ENCODE measurements at places on chromosomes 4 and X.

- DNase-seq, result no peak
These were observed 173.2 kb upstream of the TECRL start for GRCh38 chr4:64582492-64582891.

- no peak for DNase-seq
These were observed 199.0 kb downstream of the GPC3 start for GRCh38 chrX:133786382-133786781.

GRCh38 chrX:18045436-18045835, 175.2 kb downstream of the BEND2 start:
- DNase-seq, result no peak

DNA sequence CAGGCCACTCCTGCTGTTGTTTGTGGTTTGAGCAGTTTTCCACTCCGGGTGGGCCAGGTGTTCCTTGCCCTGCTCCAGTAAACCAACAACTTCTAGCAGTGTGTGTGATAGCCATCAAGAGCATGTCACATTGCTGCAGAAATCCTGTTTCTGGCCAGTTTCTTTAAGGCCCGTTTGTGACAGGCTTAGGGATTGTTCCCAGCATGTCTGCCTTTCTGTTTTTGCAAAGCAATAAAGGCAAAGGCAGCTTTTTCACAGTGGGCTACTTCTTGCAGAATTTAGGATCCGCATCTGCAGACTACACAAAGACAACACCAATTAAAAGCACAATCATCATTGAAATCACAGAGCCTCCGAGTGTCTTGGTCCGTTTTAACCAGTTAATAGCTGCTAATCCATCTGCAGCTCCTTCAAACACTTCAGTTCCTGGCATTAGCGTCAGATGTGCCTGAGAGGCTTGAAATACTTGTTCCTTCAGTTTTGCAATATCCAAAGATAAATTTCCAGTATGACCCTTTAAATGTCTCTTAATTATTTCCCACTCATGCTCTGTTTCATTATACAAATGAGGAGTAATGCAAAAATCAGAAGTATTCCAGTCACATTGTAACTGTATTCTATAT, 65.1 kb downstream of the ADAM29 start:
- DNase-seq, result no peak

DNA sequence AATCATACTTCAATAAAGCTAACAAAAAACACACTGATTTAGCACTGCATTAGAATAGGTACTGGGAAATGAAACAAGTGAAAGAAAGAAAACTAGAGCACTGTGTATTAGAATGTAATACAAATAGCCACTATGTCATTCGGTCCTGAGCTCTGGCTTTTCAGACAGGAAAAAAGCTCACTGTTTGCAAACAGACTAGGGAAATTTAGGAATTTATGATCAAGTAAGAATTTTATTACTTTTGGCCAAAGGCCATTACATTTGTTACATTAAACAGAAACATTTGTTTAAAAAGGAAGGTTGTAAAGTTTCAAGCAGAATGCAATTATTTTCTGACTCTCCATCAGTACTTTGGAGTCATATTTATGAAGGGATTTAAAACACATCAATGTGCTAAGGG, 68.7 kb downstream of the KLHL8 start:
- DNase-seq, result no peak

DNA sequence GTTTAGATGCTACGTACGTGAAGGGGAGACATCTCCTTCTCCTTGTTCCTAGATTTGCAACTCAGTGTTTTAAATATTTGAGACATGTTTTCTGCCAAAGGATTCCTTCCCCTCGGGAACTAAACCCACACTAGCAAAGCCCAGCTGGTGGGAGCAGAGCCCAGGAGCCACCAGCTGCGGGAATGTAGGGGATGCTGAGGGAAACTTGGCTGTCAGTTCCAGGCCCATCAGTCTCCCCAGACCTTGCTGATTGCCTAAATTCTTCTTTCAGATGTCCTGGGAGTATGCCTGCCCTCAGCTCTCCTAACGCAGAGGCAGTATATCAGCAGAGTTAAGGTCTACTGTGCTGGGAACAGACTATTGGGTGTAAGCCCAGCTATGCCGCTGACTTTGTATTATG, 630.0 kb upstream of the TENM3 start:
- DNase-seq, result no peak

GRCh38 chrX:118523920-118524319, 28.3 kb downstream of the DOCK11 start:
- DNase-seq, result no peak

DNA sequence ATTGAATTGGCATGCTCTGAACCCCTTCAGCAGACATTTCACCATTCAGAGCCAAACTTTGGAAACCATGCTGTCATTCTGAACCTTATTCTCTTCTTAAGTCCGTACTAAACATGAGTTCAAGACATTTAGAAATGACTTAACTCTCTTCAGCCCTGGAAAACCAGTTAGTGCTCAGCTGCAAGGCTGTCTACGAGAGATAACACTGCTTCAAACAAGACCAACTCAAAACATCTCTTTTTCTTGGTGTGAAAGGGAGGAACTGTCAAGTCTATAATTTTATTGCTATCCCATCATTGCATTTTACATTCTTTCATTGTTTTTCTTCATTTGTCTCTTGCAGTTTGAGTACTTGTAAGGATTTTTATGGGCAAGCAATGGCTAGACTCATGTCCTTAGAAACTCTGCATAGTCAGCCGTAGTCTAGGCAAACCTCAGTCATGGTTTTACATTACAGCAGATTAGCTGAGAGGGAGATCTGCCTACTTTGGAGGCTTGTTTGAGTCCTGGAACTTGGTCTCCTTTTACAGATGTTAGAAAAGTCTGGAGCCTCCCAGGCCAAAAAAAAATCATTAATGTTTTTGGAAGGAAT, 120.6 kb upstream of the JADE1 start:
- no peak for DNase-seq

DNA sequence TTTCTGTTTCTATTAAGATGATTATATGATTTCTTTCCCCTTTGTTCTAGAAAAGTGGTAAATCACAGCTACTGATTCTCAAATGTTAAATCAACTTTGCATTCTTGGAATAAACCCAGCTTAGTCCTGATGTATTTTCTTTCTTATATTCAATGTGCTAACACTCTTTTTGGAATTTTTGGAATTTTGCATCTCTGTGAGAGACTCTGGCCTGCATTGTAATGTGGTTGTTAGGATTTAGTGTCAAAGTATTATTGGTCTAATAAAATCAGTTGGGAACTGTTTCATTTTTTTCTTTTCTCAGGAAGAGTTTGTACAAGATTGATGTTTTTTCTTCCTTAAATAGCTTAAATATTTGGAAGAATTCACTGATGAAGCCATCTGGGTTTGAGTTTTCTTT, 109.6 kb downstream of the KIT start:
- DNase-seq, result no peak

GRCh38 chrX:40380655-40381488, 199.9 kb upstream of the ATP6AP2 start:
- DNase-seq, result no peak

GRCh38 chrX:150269605-150270254, 93.4 kb upstream of the MAMLD1 start:
- DNase-seq, result no peak

DNA sequence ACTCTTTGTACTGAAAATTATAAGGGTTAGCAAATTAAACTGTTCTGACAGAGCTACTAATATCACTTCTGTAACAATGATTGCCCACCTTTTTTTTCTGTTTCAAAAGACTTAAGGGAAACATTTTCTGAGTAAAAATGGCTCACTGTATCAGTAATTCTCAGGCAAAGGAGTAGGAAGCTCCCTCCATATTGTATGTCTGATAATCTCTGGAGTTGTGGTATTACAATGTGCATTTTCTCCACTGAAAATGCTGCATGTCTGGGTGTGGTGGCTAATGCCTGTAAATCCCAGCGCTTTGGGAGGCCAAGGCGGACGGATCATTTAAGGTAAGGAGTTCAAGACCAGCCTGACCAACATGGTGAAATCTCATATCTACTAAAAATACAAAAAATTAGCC, 4.4 kb upstream of the STAP1 start:
- no peak for DNase-seq

DNA sequence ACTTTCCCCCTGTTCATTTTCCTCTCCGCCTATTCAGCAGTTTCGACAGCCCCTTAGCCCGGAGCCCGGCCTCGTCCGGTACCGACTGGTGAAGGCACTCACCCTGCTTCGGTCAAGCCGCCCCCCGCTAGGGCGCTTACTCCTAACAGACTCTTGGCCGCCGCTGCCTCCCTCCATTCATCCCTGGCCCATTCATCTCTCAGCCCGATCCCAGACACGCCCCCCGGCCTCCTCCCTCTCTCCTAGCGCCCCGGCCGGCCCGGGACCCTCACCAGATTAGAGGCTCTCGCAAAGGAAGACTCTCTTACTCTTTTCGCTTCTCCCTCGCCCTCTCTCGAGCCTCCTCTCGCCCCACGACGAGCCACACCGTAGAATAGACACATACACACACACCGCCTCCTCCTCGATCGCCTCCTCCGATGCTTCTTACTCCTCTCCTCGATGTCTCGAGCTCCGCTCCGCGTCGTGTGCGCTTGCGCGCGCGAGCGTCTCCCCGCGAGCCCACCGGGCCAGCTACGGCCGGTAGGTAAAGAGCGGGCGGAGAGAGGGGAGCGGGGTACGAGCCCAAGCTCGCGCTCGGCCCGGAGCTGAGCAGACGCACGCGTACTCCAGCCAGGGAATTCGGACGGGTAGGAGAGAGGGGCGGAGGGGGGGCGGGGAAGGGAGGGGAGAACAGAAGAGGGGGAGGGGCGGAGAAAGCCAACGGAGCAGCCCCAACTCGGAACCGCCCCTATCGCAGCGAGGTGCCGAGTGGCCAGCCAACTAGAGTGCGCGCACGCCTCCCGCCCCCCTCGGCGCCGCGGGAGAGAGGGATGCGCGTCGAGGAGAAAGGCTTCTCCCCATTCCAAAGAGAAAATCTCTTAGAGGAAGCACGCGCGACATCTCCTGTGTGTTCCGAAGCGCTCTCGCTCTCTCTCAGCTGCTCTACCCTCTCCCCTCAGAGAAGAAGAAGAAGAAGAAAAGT, at the start of gene WNK3:
WNK3 (minus strand) TSS at position 633 of the 964 bp plus-strand sequence.
- DNase-seq, result peak; percentile 62

DNA sequence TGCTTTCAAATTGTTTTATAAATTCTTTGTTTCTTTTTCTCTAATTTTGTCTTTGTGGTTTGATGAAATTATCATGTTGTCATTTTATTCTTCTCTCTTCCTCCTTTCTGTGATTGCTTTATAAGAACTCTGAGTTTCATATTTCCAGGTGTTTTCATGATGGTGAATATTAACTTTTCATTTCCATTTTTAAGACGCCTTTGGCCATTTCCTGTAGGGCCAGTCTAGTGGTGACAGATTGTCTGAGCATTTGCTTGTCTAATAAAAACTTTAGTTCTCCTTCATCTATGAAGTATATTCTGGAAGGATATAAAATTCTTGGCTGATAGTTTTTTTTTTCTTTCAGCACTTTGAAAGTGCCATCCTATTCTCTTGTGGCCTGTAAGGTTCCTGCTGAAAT, 128.1 kb downstream of the FAM13A start:
- DNase-seq, result no peak

- DNase-seq, result no peak
These were observed 191.6 kb downstream of the ANAPC10 start for GRCh38 chr4:144906181-144906925.

DNA sequence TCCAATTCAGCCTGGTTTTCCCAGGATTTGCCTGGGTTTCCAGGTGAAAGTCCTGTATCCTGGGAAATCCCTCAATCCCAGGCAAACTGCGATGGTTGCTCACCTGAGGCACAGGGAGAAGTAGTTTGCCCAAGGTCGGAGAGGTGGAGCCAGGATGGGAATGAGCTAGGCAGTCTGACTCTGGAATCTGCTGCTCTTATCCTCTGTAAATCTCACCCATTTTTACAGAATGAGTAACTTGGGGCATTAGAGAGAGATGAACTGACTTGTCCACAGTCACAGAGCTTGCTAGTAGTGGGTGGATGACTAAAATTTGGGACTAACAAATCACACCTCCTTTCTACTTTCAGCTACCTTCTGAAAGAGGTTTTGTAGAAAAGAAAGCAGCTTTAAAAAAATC, 9.8 kb upstream of the ARX start:
- DNase-seq, result no peak
